ENCODE measurements at places on chromosomes 1 and 21.
A peak's percentile ranks its signal among the peaks of the same experiment; 100 is the strongest.

GRCh38 chr1:1178794-1179331 lies 5.2 kb downstream of the TTLL10 start:
- DNase-seq, result peak; percentile 17

GRCh38 chr1:108017698-108018097 lies 52.7 kb upstream of the VAV3 start:
- DNase-seq, result no peak

GRCh38 chr1:224615861-224616755 lies at the start of gene CNIH3:
Gene CNIH3 (plus strand): TSS chr1:224616317. CDS start chr1:224617175, 858 bp downstream.
- no peak for DNase-seq

- DNase-seq, result no peak
Observed at GRCh38 chr21:38741950-38742256, 63.8 kb upstream of the ETS2 start.

GRCh38 chr1:230787471-230787870 lies 40.3 kb downstream of the CAPN9 start:
- DNase-seq, result no peak

DNA sequence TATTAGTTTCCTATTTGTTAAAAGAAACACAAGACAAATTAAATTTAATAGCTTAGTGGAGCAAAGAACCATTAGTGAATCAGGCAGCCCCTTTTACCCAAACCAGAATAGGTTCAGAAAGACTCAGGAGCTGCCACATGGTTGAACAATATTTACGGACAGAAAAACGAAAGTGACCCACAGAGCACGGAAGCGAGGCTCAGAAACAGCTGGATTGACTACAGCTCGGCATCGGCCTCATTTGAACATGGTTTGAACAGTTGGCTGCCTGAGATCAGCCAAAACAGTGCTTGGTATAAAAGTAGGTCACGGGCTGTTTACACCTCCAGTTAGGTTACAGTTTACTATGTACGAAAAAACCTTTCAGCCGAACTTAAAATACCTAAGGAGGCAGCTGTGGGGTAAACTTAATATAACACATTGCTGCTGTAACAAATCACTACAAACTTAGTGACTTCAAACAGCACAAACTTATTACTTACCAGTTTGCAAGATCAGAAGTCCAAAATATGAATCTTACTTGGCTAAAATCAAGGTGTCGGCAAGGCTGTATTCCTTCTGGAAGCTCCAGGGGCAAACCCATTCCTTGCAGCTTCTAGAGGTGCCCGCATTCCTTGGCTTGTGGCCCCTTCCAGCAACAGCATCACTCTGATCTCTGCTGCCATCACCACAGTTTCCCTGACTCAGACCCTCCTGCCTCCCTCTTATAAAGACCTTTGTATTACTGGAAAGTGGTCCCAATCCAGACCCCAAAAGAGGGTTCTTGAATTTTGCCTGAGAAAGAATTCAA lies 11.8 kb downstream of the PADI4 start:
- no peak for DNase-seq

DNA sequence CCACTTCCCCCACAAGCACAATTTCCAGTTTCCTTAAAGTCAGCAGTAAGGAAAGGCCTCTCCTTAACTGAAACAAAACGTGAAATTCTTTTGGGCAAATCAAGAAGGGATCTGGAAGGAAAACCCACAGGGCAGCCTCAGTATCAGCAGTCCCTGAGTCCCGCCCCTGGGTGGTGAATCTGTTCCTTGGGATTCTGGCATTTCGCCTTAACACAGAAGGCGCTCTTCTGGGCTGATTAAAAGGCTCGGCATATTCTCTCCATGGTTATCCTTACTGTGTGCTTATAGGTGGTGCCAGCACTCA lies 12.2 kb upstream of the RAB4A start:
- DNase-seq, result no peak

- no peak for DNase-seq
Observed at GRCh38 chr1:154860156-154860870, 9.8 kb downstream of the KCNN3 start.

- DNase-seq, result no peak
Observed at GRCh38 chr1:34781071-34781843, at the start of gene GJB3. Gene GJB3 (plus strand): TSS chr1:34781214. CDS start chr1:34784763, 3,549 bp downstream.

- DNase-seq, result no peak
Observed at GRCh38 chr1:15965228-15965767, 10.6 kb downstream of the ZBTB17 start.

GRCh38 chr1:201251851-201252430 lies 31.4 kb upstream of the PKP1 start:
- DNase-seq, result no peak

- no peak for DNase-seq
Observed at GRCh38 chr1:151693057-151693651, 23.4 kb downstream of the CELF3 start.

DNA sequence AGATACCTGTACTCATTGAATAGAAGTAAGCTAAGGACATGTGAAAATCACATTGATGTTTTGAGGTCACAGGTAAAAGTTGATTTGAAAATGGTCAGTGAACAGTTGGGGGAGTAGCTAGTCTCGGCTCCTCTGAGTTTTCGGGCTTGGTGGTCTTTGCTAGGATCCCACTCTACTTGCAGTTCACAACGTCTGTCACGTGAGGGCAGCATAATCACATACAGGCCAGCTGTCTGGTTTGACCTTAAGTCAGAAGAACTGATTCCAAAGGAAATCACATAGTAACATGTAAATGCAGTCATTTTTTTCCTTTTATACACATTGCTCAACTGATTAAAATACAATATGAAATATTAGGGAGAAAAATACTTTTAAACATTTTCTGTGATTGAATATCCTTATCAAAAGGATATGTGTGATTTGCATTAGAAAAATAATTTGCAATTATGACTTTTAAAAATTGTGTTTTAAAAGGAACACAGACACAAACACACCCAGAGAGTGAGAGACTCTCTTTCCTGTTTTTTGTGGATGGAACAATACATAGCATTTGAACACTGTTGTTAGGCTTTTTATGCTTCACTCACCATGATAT lies 21.8 kb upstream of the PDC start:
- DNase-seq, result peak; percentile 39

DNA sequence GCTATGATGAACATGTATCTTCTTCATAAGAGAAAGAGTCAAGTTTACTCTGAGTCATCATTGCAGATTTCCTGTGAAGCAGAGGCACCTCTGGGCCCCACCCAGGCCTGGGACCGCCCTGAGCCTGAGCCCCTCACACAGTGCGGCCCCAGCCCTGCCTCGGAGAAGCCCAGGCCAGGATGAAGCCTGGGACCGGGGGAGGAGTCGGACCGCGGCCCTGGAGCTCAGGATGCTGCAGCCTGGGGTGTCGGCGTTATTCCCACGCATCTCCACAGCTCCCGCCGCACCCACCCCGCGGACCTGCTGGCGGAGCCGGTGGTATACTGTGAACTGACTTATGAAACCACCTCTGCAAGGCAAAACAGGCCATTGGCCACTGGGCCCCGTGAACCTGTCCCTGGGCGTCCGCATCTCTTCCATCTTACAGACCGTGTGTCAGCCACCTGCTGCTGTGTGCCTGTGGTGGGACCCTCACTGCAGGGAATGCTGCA lies 2.4 kb upstream of the COL6A1 start:
- peak; percentile 36 for DNase-seq

DNA sequence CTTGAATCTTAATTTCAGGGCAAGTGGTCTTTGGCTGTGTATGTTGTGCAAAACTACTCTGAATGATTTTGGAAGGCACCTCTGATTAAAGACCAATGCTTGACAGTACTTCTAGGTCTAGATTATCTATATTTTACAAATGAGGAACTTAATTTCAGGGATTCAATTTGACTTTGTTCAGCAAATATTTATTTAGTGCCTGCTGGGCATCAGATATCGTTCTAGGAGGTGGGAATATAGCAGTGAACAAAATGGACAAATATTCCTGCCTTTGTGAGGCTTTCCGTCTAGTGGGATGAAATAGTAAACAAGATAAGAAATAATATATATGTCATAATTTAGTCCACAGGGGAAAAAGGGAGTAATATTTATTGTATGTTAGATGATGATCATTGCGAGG lies 4.7 kb downstream of the ZNF326 start:
- no peak for DNase-seq

DNA sequence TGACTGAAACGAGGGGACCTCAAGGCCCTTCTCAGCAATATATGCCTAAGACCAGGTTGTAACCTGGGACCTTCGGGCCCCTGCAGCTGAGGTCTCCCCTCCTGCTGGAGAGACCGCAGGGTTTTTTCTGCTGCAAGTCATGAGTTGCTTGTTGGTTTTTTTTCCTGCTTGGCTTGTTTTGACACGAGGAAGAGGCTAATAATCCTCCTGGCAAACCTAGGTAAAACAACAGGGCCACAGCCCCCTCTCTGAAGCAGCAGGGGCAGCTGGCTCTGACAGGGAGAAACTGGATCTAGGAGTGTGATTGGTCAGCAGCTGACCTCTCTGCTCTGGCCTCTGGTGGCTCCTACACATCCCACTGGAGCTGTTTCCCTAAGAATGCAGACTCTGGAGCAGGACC lies 69.0 kb downstream of the CD34 start:
- DNase-seq, result no peak

DNA sequence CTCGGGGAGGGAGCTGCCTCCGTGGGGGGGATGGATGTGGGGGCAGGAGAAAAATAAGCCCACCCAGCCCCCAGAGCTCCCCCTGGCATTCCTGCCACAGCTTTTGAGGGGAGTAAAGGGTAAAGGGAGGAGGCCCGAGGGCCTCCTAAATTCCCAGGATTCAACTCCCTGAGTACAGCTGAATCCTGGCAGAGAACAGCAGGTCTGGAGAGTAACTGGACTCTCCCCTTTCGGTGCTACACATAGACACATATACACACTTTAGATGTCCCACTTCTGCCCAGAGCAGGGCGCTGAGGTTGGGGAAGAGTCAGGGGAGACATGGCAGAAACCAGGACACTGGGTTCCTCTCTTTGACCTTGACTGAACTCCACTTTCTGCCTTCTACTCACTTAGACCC lies 3.0 kb downstream of the KIRREL1 start:
- no peak for DNase-seq

DNA sequence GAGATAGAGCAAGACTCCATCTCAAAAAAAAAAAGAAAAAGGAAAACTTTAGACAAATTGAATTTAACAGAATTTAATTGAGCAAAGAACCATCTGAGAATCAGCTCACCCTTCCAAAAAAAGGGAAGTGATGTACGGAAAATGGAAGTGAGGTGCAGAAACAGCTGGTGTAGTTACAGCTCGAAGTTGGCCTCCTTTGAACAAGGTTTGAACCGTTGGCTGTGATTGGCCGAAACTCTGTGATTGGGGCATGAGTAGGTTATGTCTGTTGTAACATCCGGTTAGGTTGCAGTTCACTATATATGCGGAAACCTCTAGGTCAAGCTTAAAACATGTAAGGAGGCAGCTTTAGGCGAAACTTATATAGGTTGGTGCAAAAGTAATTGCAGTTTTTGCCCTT lies 97.9 kb upstream of the KIF26B start:
- DNase-seq, result no peak

- no peak for DNase-seq
Observed at GRCh38 chr1:53196017-53196484, 573 bp upstream of the CPT2 start.

DNA sequence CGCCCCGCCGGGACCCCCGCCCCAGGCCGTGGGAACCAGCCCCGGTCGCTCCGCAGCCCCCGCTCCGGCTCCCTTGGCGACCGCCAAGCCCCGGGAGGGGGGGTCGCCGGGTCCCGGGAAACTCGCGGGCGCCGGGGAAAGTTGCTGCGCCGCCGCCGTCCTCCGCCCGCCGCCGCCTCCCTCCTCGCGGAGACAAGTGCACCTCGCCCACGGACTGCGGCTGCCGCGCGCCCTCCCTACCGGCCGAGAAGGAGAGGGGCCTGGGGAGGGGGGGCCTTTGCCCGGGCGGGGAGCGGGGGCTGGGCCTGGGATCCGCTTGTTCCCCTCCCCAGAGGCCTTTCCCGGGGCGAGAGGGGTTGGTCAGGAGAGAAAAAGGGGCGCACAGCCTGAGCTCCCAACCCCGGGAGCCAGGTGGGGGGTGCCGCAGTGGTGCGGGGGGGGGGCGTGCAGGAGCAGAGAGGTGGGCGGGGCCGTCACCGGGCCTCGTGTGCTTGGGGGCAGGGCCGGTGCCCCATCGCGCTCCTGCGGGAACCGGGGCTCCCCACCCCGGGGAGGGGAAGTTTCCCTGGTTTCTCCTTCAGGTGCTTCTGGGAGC lies 592 bp downstream of the AGRN start:
- DNase-seq, result no peak

DNA sequence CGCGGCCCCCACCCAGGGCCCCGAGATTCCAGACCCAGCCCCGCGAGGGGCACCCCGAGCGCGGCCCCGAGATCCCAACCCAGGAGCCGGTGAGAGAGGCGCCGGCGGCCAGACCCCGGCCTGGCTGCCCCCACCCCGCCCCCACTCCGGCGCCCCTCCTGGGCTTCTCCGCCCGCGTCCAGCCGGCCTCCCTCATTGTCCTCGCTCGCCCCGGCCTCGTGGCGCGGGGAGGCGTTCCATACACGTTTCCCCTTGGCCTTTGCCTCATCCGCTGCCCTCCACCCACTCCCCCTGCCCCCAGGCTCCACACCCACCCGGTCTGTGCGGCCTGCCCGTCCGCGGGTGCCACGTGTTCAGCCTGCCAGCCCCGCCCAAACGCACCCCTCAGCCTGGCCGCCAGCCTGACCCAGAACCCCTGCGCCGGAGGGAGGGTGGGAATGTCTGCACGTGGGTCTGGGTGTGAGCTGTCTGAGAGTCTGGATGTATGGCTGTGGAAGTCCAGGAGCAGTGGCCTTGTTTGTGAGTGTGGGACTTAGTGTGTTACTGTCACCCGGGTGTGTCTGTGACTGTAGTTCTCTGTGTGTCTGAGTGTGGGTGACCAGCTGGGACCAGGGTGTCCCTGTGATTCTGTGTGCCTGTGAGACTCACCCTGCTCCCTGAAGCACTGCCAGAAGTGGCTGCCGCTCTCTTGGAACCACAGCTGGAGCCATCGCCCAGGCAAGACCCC lies 681 bp downstream of the B4GALT2 start:
- peak; percentile 72 for DNase-seq

GRCh38 chr1:242411901-242412300 lies 112.6 kb downstream of the PLD5 start:
- no peak for DNase-seq

- no peak for DNase-seq
Observed at GRCh38 chr1:113197719-113198330, 124.8 kb downstream of the LRIG2 start.

DNA sequence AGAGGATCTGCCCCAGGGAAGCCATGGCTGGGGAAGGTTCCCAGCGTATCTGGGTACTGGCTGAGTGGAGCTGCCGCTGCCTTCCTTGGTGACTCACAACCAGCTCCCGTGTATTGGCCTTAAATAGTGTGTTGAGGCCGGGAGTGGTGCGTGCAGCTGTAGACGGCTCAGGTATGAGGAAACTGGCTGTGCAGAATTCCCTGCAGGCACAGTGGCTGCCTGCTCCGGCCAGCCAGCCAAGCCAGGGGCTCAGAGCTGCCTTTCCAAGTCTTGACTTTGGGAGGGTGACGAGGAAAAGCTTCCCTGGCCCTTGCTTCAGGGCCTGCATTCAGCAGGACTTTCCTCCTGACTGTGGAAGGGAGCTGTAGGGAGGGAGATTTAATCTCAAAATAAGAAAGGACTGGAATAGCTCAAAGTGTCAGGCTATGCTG lies at the start of gene VTCN1:
Gene VTCN1, minus strand, starts transcription at position 97 of the 431 bp plus-strand sequence. Its CDS starts 72 bp downstream, at position 25.
- DNase-seq, result no peak
